ENCODE measurements at places on chromosomes 16 and 17. TPM values are rescaled to one million over a fixed set of nuclear protein-coding genes. Genes with fewer than 3 reads are reported as not detected.
A peak's percentile ranks its signal among the peaks of the same experiment; 100 is the strongest.

Gene FBXW10B
- 1.3 TPM for total RNA-seq

Gene PRR11
- total RNA-seq: 15.1 TPM

DNA sequence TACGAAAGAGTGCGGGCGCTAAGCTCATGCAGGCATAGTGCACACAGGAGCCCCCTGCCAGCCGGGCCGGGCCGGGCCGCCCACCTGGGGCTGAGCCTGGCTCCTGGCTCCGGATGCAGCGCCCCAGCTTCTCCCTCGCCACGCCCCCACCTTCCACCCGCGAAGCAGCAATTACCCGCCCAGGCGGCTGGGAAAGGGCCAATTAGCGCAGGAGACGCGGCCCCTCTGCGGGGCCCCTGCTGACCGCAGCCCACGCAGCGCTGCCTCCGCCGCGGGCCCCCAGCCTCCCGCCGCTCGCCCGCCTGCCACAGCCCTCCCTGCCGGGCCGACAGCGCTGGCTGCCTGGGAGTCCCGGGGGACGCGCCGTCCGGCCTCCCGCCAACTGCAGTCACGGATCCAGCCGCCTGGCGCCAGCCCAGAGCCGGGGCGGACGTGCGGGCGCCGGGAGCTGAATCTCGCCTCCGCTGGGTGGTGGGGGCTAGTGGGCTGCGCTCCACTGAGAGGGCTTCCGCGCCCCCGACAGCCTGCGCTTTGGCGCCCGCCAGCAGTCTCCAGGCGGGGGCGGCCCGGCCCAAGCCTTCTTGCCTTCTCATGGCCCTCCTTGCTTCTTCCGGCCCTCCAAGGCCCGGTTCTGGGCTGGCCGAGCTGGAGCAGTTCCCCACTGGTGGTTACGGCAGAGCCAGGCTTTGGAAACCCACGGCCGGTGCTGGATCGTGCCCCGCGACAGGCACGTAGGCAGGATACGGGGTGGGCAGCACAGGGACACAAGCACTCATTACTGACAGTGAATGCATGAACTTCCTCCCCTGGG, 14.9 kb upstream of the CBFB start:
- H3K27me3 ChIP-seq: no peaks in the 10 kb centered on the region
- H3K27ac ChIP-seq: peak overlapping the region; percentile 47
- H3K36me3 ChIP-seq: no peaks in the 10 kb centered on the region
- peak; percentile 87 for DNase-seq
- peaks cover 26% of the 10 kb centered on the region for H3K4me1 ChIP-seq

GRCh38 chr16:81486540-81487061, 42.0 kb downstream of the CMIP start:
- H3K36me3 ChIP-seq: peaks cover 4% of the 10 kb centered on the region
- no peak overlapping the region for H3K27ac ChIP-seq
- DNase-seq: no peak

DNA sequence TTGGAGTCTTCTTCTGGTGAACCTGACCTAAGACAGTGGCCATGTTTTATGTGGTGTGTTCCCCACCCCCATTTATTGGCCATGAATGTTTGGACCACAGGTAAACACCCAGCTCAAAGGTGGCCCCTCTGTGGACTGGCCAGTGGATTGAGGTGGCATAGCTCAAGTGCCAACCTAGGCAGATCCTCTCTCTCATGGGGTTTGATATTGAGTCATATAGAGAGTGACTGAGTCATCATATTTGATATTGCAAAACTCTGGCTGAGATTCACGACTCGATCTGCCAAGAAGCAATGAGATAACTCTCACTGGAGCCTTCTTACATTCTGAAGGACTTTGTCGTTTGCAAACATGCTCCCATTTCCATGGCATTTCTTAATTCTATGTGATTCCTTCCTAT, 10.5 kb upstream of the TEKT3 start:
- H3K4me3 ChIP-seq: no peak overlapping the region
- H3K4me1 ChIP-seq: peaks cover 26% of the 10 kb centered on the region
- peaks cover 1% of the 10 kb centered on the region for H3K27me3 ChIP-seq

- no peak for DNase-seq
- no peaks in the 10 kb centered on the region for H3K4me1 ChIP-seq
- H3K36me3 ChIP-seq: no peaks in the 10 kb centered on the region
- no peak overlapping the region for H3K27ac ChIP-seq
Observed at GRCh38 chr17:10417431-10417830, 4.3 kb downstream of the MYH8 start.

Gene DYNLL2
- 44.3 TPM for total RNA-seq

Gene IL4R
- 6.8 TPM for total RNA-seq

Gene ENPP7
- not detected for total RNA-seq

DNA sequence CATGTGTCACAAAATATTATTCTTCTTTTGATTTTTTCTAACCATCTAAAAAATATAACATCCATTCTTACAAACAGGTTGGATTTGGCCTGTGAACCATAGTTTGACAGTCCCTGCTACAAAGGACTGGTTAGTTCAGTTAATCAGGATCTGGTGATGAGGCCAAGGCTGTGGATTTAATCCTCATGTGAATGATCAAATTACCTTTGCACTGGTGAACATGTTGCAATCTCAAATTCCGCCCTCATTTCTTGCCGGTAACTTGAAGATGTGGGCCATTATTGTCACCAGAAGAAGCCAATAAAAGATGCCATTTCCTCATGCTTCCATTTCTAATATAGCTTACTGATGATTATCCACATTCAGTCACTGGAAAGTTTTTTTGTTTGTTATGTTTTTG, 35.3 kb upstream of the YPEL2 start:
- DNase-seq: no peak
- no peak overlapping the region for H3K27ac ChIP-seq
- H3K36me3 ChIP-seq: no peaks in the 10 kb centered on the region
- no peak overlapping the region for H3K4me3 ChIP-seq

All from mesothelial cell of epicardium (in vitro differentiated cells).